Type B pancreatic cell (in vitro differentiated cells): ENCODE measurements at places on chromosomes 11 and 22. TPM values are rescaled to one million over a fixed set of nuclear protein-coding genes. Genes with fewer than 3 reads are reported as not detected.

The CARD18 gene
- not detected in 2 replicates for total RNA-seq

The PTPN5 gene
- total RNA-seq = 0.48 and 1.7 TPM in 2 replicates

The MAML2 gene
- total RNA-seq = 20.8 and 33.6 TPM in 2 replicates

The SCGB2A2 gene
- total RNA-seq = not detected in 2 replicates

The PDE2A gene
- 2.8 and 3.8 TPM in 2 replicates for total RNA-seq

The SMC1B gene
- 0.07 TPM in 1 of 2 replicates, not detected in the other for total RNA-seq

The CCDC73 gene
- total RNA-seq = 0.07 TPM in 1 of 2 replicates, not detected in the other

The P2RX3 gene
- 0.52 and 4.0 TPM in 2 replicates for total RNA-seq

The OR5B21 gene
- total RNA-seq = not detected in 2 replicates

The PPARA gene
- 22.7 and 22.9 TPM in 2 replicates for total RNA-seq

The MPZL2 gene
- 32.7 and 113 TPM in 2 replicates for total RNA-seq

The MED19 gene
- 17.9 and 21.5 TPM in 2 replicates for total RNA-seq

The RAB39A gene
- 2.7 and 3.4 TPM in 2 replicates for total RNA-seq

The ARL14EP gene
- total RNA-seq = 21.6 and 34.5 TPM in 2 replicates

DNA sequence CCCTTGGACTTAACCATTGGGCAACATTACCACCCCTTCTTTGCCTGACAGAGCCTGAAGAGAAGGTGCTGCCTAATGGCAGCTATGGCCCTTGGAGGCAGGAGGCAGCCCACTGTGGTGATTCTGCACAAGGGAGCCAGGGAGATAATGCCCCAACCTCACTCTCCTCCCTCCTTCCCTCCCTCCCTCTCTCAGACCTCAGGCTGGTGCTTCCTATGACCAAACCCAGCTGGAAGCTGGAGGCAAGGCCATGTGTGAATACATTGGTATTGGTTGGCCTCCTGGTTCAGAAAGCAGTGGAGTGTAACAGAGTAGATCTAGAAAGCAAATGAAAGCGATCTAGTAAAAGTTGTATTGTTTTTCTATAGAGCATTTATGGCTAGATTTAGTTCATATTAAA is 233.1 kb downstream of the CSNK2A3 start:
- no peaks in the 10 kb centered on the region for H3K27me3 ChIP-seq
- peaks cover 13% of the 10 kb centered on the region for H3K4me1 ChIP-seq
- H3K4me3 ChIP-seq = no peak overlapping the region
- no peak overlapping the region for H3K27ac ChIP-seq
- H3K36me3 ChIP-seq = no peaks in the 10 kb centered on the region

GRCh38 chr22:50268655-50269113 is 1.5 kb downstream of the MAPK11 start:
- DNase-seq = no peak
- peaks cover under 1% of the 10 kb centered on the region for H3K36me3 ChIP-seq
- H3K4me1 ChIP-seq = no peaks in the 10 kb centered on the region

GRCh38 chr22:27760474-27760873 is 41.1 kb downstream of the MN1 start:
- DNase-seq = no peak
- no peak overlapping the region for H3K4me3 ChIP-seq
- H3K4me1 ChIP-seq = peaks cover 12% of the 10 kb centered on the region
- peaks cover 4% of the 10 kb centered on the region for H3K36me3 ChIP-seq
- peaks cover 4% of the 10 kb centered on the region for H3K27me3 ChIP-seq
- H3K27ac ChIP-seq = no peak overlapping the region

- H3K27me3 ChIP-seq = no peaks in the 10 kb centered on the region
- DNase-seq = no peak
- no peaks in the 10 kb centered on the region for H3K4me1 ChIP-seq
- H3K4me3 ChIP-seq = no peak overlapping the region
- no peak overlapping the region for H3K27ac ChIP-seq
Measured at GRCh38 chr11:57269571-57270021, 32.5 kb upstream of the APLNR start.

DNA sequence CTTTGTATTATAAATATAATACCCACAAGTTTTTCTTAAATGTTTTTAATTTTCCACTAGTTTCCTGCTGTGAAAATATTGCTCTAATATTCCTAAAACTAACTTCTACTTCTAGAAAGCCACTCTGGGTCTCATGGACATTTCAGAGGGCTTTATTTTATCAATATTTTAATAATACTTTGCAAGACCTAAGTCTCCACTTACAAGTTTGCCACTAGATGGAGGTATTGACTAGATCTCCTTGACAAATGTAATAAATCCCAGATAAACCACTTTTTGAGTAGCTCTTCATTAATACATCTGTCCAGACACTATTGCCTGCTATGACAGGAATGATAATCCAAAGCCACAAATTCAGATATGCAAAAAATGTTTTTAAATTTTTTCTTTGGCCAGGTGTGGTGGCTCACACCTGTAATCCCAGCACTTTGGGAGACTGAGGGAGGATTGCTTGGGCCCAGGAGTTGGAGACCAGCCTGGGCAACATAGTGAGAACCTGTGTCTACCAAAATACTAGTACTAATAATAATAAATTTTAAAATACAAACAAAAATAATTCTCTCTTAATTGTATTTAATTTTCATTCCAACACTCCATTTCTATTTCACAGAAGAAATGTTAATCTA is 3.5 kb upstream of the ACAT1 start:
- no peaks in the 10 kb centered on the region for H3K27me3 ChIP-seq
- DNase-seq = no peak
- peaks cover 6% of the 10 kb centered on the region for H3K36me3 ChIP-seq
- H3K4me1 ChIP-seq = peaks cover 15% of the 10 kb centered on the region
- peak overlapping the region; percentile 62 for H3K4me3 ChIP-seq
- no peak overlapping the region for H3K27ac ChIP-seq

- no peaks in the 10 kb centered on the region for H3K27me3 ChIP-seq
- DNase-seq = no peak
- H3K36me3 ChIP-seq = no peaks in the 10 kb centered on the region
Measured at GRCh38 chr11:71428861-71429435, 19.2 kb downstream of the DHCR7 start.

GRCh38 chr22:42780070-42780540 is 59.4 kb upstream of the A4GALT start:
- H3K36me3 ChIP-seq = no peaks in the 10 kb centered on the region
- DNase-seq = no peak
- H3K4me1 ChIP-seq = no peaks in the 10 kb centered on the region

GRCh38 chr11:8232849-8233606 is 30.6 kb downstream of the LMO1 start:
- no peaks in the 10 kb centered on the region for H3K36me3 ChIP-seq
- no peak overlapping the region for H3K4me3 ChIP-seq
- no peak for DNase-seq
- peaks cover 3% of the 10 kb centered on the region for H3K27me3 ChIP-seq

GRCh38 chr11:98137437-98137836 is 883.3 kb upstream of the CNTN5 start:
- H3K4me3 ChIP-seq = no peak overlapping the region
- no peaks in the 10 kb centered on the region for H3K36me3 ChIP-seq
- H3K4me1 ChIP-seq = no peaks in the 10 kb centered on the region
- no peaks in the 10 kb centered on the region for H3K27me3 ChIP-seq
- DNase-seq = no peak

GRCh38 chr11:129751511-129751910 is 64.1 kb upstream of the TMEM45B start:
- peaks cover 16% of the 10 kb centered on the region for H3K27me3 ChIP-seq
- no peak for DNase-seq
- no peaks in the 10 kb centered on the region for H3K36me3 ChIP-seq
- H3K27ac ChIP-seq = no peak overlapping the region

- H3K36me3 ChIP-seq = peaks cover 20% of the 10 kb centered on the region
- no peaks in the 10 kb centered on the region for H3K4me1 ChIP-seq
- no peak overlapping the region for H3K27ac ChIP-seq
Measured at GRCh38 chr11:1012740-1013630, 23.5 kb downstream of the MUC6 start.

- peaks cover 30% of the 10 kb centered on the region for H3K4me1 ChIP-seq
- no peaks in the 10 kb centered on the region for H3K36me3 ChIP-seq
- no peak for DNase-seq
- H3K27ac ChIP-seq = no peak overlapping the region
- no peak overlapping the region for H3K4me3 ChIP-seq
Measured at GRCh38 chr11:115869780-115870431, 365.7 kb upstream of the CADM1 start.

GRCh38 chr11:134522782-134523570 is 110.9 kb upstream of the B3GAT1 start:
- no peak overlapping the region for H3K27ac ChIP-seq
- H3K27me3 ChIP-seq = peaks cover 13% of the 10 kb centered on the region
- H3K4me1 ChIP-seq = no peaks in the 10 kb centered on the region
- DNase-seq = no peak

- no peak for DNase-seq
Measured at GRCh38 chr11:2924381-2924780, 4.8 kb downstream of the PHLDA2 start.

DNA sequence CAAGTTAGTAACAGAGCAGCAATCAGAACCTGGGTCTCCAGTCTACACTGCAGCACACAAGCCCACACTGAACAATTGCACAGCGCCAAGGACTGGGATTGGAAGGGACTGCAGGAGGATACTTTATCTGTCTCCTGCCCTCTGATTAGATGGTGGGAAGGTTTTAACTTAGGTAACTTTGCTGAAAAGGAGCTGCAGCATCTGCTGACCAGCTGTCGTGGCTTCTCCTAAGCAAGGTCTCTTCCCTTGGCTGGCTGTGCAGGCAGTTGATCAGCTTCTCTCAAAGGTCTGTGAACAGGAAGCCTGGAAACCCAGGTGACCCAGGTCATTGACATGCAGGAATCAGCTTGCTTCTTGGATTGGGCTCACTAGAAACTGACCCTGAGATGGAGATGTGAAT is 82.4 kb downstream of the ISX start:
- H3K4me3 ChIP-seq = no peak overlapping the region
- no peaks in the 10 kb centered on the region for H3K36me3 ChIP-seq
- peaks cover 56% of the 10 kb centered on the region for H3K27me3 ChIP-seq
- no peak for DNase-seq
- H3K4me1 ChIP-seq = peaks cover 6% of the 10 kb centered on the region

DNA sequence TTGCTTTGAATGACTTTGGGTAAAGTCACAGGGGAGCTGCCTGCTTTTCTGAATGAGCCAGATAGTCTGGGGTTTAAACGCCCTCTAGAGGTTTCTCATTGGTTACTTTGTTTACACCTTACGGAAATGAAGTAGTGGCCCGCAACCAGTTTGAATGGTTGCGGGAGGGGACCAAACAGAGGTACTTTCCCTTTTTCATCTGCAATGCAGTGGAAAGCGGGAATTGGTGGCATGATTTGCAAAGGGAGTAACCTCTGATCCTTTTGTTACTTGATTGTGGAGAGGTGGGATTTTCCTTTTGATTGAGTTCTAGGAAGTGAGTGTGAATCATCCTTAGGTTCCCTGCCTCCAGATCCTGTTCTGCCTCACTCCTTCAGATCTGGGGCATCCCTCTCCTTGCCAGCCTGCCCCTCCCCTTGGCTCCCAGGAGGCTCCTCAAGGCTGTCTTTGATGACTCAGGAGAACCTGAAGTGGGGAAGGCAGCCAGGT is 15.9 kb upstream of the GLYATL1 start:
- peaks cover 13% of the 10 kb centered on the region for H3K27me3 ChIP-seq
- H3K4me1 ChIP-seq = peaks cover 14% of the 10 kb centered on the region
- DNase-seq = no peak
- H3K36me3 ChIP-seq = no peaks in the 10 kb centered on the region
- H3K4me3 ChIP-seq = peak overlapping the region; percentile 62

DNA sequence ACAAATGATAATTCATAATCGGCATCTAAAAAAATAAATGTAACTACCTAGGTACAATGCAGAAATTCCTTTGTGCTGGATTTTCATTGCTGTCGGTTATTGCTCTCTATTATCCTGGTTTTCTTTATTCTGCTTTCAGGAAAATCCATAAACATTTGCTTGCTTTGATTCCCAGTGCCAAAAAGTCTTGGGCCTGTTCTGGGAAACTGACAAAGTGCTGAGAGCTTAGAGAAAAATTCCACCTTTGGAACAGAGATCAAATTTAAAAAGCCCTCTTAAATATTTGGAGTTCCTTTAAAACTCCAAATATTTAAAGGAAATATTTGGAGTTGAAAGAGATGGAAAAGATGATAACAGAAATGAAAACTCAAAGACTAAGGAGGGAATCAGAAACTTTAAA is 87.3 kb upstream of the ZBED5 start:
- H3K36me3 ChIP-seq = no peaks in the 10 kb centered on the region
- no peak overlapping the region for H3K4me3 ChIP-seq
- H3K27ac ChIP-seq = no peak overlapping the region

GRCh38 chr22:33303099-33303498 is 244.9 kb upstream of the SYN3 start:
- DNase-seq = no peak
- H3K36me3 ChIP-seq = peaks cover 22% of the 10 kb centered on the region
- peaks cover 27% of the 10 kb centered on the region for H3K4me1 ChIP-seq

DNA sequence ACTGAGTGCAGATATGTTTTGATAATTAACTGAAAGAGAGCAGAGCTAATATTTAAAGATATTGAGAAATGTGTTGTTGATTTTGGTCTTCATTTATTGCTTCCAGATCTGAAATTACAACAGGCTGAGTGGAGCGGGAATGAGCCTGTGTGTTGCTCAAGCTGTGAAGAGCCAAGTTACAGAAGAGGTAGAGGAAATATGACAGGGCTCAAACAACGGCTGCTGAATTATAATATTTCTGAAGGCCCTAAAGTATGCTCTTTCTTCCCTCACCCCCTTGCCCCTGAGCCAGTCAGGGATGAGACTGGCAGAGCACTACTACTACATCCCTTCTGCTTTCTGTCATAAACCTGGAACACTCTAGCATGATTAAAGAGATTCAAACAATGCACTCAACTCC is 115.6 kb downstream of the FANCF start:
- no peak overlapping the region for H3K4me3 ChIP-seq
- H3K27ac ChIP-seq = no peak overlapping the region
- H3K4me1 ChIP-seq = peaks cover 29% of the 10 kb centered on the region
- DNase-seq = no peak
- no peaks in the 10 kb centered on the region for H3K27me3 ChIP-seq

DNA sequence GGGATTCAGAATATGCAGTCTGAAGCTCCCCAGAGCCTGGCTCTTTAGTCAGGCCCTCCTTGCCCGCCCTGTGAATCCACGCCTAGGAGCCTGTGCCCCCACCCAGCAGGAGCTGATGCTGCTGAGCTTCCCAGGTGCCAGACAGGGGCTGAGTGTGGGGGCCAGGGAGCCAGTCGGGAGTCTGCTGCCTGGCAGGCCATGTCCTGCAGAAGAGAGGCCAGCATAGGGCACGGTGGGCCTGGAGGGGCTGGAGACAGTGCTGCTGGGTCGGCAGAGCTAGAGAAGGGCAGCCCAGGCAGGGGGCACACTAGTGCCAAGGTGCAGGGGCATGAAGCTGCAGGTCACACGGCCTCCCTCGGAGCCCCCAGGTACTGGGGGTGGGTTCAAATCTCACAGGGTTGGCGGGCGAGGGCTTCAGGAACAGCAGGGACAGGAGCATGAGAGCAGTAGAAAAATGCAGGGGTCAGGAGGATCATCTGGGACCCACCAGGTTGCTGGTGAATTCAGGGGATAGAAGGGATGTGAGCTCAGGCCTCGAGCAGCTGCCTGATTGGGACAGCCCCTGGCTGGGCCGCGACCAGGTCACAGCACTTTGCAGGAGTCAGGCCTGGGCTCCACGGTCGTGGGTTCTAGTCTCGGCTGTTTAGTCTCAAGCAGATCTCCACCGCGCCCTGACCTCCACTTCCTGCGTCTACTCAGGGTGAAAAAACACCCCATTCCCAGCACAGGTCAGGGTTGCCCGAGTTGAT is 4.1 kb upstream of the SEPTIN5 start:
- no peak for DNase-seq
- H3K4me1 ChIP-seq = no peaks in the 10 kb centered on the region
